ENCODE measurements at places on chromosomes 5 and 9.

DNA sequence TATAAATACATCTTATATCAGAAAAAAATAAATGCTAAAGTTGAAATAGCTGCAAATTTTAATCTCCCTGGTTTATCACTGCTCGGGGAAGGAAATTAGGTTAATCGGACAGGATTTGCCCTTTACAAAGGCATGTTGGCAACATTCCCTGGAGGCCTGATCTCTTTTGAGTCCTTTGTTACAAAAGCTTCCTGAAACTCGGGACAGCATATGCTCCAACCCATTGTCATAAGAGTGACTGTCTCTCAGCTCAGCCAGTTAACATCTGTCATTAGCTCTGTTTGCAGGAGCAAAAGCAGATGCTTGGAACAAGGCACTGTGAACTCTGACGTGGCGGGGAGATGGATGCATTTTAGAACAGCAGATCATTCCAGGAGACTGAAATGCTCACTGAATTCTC, 80.6 kb downstream of the MYO10 start:
- DNase-seq = peak; percentile 34

- no peak for DNase-seq
Measured at GRCh38 chr5:116379306-116379705, 195.3 kb downstream of the SEMA6A start.

- no peak for DNase-seq
Measured at GRCh38 chr9:125494653-125494915, 212.4 kb downstream of the MAPKAP1 start.

GRCh38 chr5:120055858-120056257, 408.2 kb upstream of the PRR16 start:
- no peak for DNase-seq

- DNase-seq = no peak
Measured at GRCh38 chr9:117722108-117722761, 18.0 kb downstream of the TLR4 start.

DNA sequence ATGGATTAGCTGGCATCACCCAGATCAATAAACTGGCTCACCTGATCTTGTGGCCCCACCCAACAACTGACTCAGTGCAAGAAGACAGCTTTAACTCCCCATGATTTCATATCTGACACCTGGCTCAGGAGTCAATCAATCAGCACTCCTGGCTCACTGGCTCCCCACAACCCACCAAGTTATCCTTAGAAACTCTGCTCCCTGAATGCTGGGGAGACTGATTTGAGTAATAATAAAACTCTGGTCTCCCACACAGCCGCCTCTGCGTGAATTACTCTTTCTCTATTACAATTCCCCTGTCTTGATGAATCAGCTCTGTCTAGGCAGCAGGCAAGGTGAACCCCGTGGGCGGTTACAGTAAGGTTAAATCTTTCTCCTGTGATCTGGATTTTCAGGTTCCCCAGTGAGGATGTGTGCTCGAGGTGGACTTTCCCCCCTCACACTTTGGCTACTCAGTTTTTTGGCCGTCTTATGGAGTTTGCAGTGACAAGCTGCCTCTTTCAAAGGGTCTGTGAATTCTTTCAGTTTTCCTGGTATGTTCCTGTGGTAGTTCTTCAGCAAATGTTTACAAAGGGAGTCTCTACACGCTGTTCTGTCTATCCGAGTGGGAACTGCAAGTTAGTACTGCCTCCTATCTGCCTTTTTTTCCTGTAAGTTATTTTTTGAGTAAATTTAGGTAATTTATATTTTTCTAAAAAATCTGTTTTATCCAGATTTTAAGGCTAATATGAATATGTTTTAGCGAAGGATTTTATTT, 500.2 kb upstream of the NUDT12 start:
- no peak for DNase-seq

DNA sequence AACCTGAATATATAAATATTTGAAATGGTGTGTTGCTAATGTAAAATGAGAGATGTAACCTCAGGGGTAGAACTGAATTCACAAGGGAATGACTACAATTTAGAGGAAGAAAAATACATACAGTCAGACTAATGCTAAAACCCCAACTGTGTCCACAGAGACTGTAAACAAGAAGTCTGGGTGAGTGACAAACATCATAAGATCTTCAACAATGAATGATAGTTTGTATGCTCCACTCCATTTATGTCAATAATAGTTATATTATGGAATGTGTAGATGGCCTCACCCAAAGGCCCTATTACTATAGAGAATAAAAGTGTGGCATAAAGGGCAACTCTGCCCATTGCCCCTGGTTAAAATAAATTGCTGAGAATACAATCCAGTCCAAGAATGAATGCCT, 102.9 kb downstream of the CETN3 start:
- no peak for DNase-seq

GRCh38 chr5:145969714-145970092, 33.3 kb downstream of the SH3RF2 start:
- no peak for DNase-seq

DNA sequence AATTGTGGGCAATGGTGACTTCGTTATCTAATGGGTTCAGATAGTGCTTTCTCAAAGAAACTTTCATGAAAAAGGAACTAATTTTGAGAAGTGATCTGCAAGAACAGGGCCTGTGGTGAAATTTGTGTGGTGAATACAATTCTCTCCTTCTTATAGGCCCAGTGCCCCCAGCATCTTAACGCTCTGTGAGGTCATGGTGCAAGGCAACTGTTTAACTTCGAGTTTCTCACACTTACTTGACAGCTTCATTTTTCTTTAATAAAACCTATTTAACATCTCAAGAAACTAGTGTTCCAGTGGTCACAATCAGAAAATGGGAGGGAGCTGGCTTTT, 69.2 kb downstream of the FAM114A2 start:
- DNase-seq = no peak

GRCh38 chr5:68709239-68709638, 384.6 kb upstream of the SLC30A5 start:
- no peak for DNase-seq

- DNase-seq = no peak
Measured at GRCh38 chr5:68053202-68053601, 162.4 kb upstream of the PIK3R1 start.

DNA sequence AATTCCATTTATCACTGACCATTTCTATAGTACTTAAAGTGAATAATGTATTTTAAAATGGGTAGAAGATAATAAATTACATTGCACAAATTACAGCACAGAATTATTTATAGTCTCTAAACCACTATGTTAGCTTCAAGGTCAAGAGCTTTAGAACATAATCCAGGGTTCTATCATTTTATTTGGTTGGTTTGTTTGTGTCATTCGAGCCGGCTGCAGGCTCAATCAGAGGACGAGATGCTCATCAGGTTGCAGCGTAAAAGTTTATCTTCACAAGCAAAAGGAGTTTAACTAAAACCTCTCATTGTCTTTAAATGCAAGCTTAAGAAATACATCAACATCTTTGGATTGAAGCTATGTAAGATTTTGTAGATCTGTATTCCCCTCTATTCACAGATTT, 523.8 kb downstream of the EFNA5 start:
- DNase-seq = no peak

- DNase-seq = no peak
Measured at GRCh38 chr5:143239882-143240518, 163.5 kb downstream of the NR3C1 start.

Data from hindlimb muscle (tissue), 1 donor.